ENCODE measurements at places on chromosomes 2 and 18.

GRCh38 chr18:23721696-23722480, 32.6 kb downstream of the LAMA3 start:
- DNase-seq, result no peak

- no peak for DNase-seq
These were observed 5.9 kb downstream of the ARID5A start for GRCh38 chr2:96542357-96542977.

- DNase-seq, result no peak
These were observed 60.6 kb downstream of the SCG2 start for GRCh38 chr2:223541546-223541945.

DNA sequence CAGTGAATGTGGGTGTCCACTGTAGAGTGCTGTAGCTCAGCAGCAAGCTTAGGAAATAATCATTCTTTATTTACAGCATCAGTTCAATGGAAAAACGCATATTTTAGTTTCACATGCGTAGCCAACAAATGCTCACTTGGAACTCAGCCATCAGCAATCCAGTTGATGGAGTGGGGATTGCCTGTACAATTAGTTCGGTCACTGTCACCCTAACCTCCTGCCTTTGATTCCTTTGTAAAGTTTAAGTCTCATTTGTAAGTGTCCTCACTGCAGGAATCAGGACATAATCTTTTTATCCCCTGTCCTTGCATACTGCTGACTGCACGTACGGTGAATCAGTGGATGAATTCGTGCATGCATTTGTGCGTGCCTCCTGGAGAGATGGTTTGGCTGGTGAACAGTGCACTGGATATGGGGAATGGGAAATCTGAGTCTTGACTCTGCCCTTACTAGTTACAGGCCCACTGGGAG, 55.9 kb downstream of the RAB31 start:
- DNase-seq, result no peak

- no peak for DNase-seq
These were observed 1465.5 kb downstream of the SUCLG1 start for GRCh38 chr2:82993609-82994008.

DNA sequence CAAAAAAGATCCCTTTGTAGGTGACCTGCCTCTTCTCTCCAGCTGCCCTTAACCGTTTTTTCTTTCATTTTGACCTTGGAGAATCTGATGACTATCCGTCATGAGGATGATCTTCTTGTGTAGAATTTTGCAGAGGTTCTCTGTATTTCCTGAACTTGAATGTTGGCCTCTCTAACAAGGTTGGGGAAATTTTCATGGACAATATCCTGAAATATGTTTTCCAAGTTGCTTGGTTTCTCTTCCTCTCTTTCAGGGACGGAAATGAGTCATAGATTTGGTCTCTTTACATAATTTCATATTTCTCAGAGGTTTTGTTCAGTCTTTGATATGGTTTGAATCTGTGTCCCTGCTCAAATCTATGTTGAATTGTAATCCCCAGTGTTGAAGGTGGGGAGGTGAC, 34.0 kb downstream of the ZC3H8 start:
- DNase-seq, result no peak

GRCh38 chr2:216057688-216058193, 23.9 kb downstream of the PECR start:
- DNase-seq, result peak; percentile 62

- no peak for DNase-seq
These were observed 58.4 kb upstream of the EML4 start for GRCh38 chr2:42110641-42111322.

- DNase-seq, result no peak
These were observed 216.0 kb downstream of the FHOD3 start for GRCh38 chr18:36513556-36513955.

DNA sequence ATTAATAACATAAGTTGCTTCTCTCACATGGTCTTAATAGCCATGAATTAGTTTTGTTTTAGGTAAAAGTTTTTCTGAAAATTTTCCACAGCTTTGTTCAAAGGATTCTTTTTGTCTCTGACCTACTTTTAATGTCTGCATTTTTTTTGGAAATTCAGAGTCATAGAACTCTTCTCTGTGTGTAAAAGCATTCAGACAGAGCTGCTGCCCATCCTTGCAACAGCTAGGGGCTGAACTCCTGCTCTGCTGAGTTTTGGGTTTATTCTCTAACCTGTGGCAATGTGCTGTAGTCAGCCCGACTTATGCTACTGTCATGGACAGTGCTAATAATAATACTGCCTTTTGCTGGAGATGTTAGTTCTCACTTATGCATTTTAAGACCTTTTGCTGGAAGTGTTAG, 44.1 kb downstream of the RALBP1 start:
- no peak for DNase-seq

DNA sequence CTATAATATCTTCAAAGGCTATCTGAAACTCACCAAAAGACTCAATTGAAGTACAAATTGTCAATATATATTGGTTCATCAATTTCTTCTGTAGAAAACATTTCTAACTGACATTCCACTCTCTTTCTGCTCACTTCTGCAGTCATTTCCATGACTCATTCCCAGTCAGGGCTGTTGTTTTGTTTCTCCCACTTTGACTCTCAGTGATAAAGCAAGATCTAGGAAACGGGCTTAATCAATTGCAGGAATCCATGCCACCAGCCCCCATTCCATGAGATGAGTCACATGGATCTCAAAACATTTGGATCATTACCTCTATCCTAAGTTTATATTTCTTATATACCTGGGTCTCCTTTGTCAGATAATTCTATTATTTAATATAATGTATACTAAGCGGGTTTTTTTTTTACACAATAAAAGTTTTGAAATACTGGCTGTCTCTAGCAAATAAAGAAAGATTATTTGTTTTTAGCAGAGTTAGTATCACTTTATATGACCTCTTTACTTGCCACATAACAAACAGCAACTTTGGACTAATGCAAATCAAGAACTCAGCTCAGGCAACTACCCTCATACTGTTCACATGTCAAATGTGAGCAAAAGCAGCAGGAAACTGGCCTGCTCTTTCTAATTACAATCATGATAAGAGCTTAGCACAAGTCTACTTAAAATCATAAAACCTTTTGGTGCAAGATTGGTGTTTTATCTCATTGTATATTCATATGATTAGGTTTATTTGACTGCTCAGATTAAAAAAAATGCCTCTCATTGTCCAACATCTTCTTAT, 251.1 kb upstream of the PIK3C3 start:
- no peak for DNase-seq

GRCh38 chr2:176680916-176681516, 411.8 kb downstream of the MTX2 start:
- no peak for DNase-seq

DNA sequence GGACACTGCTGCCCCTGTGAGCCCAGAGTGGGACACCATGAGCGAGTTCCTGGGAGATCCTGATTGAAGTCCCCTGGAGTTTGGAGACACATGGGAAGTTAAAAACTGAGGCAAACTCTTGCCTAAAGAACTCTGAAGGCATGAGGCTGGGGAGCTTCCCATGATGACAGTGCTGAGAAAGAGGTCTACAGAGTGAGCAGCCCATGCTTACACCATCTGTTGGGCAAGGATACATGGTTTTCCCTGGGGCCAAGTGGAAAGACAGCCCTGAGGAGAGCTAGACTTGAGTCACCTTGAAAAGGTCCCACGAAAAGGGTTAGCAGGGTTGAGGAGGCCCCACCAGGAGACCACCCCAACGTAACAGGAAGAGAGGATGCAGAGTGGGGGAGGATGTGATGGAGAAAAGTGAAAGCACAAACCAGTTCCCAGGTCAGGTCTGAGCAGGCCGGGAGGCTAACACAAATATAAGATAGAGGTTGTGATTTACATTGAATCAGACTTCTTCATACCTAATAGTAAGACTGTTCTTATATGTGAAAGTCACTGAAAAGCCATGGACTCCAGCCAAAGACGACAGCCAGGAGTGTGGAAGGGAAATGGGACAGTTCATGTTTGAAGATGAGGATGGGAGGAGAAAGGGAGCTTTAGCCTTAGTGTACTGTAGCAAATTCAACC, 13.5 kb upstream of the FEZ2 start:
- DNase-seq, result no peak

DNA sequence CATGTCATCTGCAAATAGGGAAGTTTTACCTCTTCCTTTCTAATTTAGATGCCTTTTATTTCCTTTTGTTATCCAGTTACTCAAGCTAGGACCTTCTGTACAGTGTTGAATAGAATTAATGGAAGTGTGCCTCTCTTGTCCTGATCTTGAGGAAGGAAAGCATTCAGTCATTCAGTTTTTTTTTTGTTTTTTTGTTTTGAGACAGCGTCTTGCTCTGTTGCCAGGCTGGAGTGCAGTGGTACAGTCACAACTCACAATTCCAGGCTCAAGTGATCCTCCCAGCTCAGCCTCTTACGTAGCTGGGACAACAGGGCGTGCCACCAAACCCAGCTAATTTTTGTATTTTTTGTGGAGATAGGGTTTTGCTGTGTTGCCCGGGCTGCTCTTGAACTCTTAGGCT, 203.9 kb upstream of the ALPP start:
- no peak for DNase-seq

GRCh38 chr2:109482361-109482861, 131.4 kb downstream of the SEPTIN10 start:
- no peak for DNase-seq

DNA sequence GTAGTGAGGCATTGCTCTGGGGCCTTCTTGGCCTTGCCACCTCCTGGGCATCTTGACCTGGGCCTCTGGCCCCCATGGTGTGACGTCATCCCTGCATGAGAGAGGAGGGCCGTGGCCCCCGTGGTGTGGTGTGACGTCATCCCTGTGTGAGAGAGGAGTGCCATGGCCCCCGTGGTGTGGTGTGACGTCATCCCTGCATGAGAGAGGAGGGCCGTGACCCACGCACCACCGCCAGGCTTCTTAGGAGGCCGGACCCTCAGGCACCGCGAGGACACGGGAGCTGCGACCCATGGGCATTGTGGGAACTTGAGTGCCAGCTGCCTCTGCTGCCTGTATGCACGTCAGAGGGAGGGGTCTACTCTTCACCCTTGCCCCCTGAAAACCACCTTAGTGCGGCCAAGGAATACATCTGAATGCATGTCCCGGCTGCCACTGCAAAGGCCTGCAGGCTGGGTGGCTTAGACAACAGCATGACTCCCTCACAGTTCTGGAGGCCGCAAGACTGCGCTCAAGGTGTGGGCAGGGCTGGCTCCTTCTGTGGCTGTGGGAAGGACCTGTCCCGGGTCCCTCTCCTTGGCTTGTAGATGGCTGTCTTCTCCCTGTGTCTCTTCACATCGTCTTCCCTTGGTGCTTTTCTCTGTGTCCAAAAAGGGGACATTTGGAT, 20.8 kb upstream of the OTOS start:
- DNase-seq, result no peak

DNA sequence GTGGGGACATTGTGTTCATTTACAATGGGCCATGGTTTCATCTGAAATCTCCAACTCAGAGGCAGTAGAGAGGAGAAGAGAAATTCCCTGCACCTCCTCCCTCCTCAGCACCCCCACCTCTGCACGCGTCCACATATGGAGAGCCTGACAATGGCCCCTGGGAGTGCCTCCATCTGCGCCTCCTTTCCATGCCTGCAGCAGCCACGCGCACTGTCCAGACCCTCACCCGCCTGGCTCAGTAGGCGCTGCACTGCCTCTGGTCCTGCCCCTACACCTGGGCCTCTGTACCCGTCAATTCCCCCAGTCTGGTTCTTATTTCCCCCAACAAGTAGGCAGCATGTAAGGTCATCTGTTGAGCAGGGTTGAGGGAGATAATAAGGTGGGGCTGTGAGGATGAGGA, 23.8 kb downstream of the MPHOSPH10 start:
- DNase-seq, result no peak
